Activated effector memory CD4-positive, alpha-beta T cell treated with Interleukin-2 at 50 U/mL for 16 hours (primary cell): ENCODE measurements at places on chromosomes 1 and 21.

DNA sequence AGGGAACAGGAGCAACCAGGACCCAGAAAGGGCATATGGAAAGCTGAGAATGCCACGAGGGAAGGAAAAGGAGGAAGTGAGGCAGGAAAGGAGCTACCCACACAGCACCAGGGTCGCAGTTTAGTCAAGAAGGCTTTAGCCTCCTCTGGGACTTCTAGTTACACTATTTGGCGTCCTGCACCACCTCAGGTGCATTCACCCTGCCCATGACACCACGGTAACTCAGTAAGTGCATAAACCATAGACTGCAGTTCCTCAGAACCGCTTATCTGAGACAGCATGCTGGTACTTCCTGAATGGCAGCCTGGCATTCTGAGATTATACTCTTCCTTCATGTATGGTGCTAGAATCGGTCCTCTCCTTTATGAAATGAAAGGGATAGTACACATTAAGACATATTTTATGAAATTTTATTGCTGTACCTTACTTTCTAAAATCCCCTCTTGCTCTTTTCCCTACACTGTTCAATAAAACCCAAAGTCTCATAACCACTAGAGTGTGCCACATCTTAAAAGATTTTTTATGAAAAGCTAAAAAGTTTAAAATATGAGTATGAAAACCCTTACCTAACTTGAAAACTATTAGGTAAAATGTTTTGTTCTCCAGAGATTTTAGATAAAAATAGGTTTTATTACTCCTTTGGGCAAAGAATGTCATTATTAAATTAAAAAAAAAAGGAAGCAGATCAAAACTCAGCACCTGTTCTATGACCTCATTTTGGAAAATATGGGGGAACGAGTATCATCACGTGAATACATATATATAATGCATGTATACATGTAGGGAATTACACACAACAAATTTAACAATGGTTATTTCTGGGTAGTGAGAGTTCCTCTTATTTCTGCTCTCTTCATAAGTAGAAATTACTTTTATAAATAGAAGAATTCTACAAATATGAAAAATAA, 67.3 kb downstream of the VAV3 start:
- DNase-seq: no peak

DNA sequence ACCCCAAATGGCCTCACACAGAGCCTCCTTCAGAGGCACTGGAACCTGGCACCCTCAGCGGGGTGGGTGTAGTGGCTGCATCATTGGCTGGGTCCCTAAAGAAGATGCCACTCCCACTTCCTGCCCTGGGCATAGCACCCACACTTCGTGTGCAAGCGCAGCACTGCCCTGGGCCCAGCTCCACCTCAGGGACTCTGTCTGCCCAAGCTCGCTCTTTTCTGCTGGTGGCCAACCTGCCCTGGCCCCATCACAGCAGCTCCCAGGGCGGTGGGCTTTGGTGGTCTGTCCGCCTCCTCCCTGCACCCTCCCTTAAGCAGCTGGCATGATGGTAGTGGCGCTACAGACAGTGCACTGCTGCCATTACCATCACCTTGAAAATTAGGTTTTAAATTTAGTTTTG, 829.3 kb upstream of the BRINP3 start:
- DNase-seq: no peak

DNA sequence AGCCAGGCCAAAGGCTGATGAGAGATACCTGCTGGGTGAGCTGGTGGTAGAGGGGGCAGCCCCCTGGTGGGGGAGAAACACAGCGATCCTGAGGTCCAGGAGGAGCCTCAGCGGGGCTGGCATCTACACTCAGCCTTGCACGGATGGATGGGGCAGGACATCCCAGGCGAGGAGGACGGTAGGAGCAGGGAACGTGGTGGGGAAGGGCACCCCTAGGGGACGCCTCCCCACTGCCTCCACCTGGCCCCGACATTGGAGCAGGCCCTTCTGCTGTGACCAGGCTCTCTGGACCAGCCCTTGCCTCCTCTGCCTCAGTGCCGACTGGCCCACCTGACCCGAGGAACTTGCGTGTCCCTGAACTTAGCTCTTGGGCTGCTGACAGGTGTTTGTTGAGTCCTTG, 6.4 kb upstream of the MMEL1 start:
- no peak for DNase-seq

DNA sequence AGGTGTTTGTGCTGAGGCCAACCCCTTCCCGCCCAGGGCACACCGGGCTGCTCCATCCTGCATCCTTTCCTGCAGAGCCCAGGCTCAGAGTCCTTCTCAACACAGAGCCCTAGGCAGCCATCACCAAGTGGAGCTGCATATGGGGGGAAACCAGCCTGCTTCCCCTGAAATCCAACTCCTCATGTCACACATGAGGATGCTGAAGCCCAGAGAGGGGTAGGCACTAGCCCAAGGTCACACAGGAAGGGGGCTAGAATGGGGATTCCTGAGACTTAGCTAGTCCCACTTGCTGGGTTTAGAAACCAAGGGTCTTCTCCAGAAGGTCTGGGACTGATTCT, 5.5 kb upstream of the TNFRSF1B start:
- DNase-seq: no peak

DNA sequence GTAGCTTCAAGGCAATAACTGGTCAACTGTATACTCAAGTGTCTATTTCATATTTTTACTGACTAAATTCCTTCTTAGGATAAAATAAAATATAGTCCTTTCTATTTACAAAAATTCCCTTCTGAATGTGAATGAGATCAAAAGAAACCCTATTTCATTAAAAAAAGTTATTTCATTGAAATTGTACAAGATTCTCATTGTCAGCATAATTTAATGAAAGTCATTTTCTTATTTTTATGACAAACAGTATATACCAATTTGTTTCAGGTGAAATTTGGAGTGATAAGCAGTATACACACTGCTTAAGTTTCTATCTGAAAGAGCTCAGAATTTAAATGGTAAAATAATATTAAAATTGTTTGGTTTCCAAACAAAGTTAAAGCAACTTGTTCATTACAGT, 269.2 kb downstream of the USH2A start:
- no peak for DNase-seq

GRCh38 chr1:183039330-183039729, 16.1 kb downstream of the LAMC1 start:
- no peak for DNase-seq

GRCh38 chr1:43688594-43689000, 18.7 kb upstream of the ST3GAL3 start:
- DNase-seq: no peak

- no peak for DNase-seq
Measured at GRCh38 chr1:67339623-67340343, 32.1 kb downstream of the IL12RB2 start.

- no peak for DNase-seq
Measured at GRCh38 chr1:212284332-212284743, 872 bp upstream of the PPP2R5A start.

- no peak for DNase-seq
Measured at GRCh38 chr1:58440696-58441095, 105.8 kb downstream of the OMA1 start.

- no peak for DNase-seq
Measured at GRCh38 chr1:7076572-7076971, 291.3 kb downstream of the CAMTA1 start.

GRCh38 chr1:29638281-29638680, 402.0 kb downstream of the PTPRU start:
- no peak for DNase-seq

GRCh38 chr1:27349784-27350662, 8.2 kb downstream of the SYTL1 start:
- no peak for DNase-seq

DNA sequence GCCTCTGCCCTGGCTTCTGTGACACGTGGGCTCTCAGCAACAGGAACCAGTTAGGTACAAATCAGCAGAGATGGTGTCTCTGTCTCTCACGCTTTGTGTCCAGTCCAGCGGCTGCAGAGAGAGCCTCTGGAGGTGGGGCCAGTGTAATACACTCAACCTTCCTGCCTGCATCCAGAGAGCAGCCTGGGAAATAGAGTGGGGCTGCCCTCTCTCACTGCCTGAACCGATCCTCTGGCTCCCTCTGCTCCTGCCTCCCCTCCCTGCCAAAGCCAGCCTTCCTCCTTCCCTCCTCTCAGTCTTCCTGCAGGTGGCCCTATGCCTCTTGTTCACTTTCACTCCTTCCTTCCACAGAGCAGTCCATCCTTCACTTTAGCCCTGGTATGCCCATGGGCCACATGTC, at the start of gene ZNF648:
Gene ZNF648, minus strand, starts transcription at position 119 of the 400 bp plus-strand sequence. CDS start 3,702 bp downstream, outside the sequence.
- no peak for DNase-seq

DNA sequence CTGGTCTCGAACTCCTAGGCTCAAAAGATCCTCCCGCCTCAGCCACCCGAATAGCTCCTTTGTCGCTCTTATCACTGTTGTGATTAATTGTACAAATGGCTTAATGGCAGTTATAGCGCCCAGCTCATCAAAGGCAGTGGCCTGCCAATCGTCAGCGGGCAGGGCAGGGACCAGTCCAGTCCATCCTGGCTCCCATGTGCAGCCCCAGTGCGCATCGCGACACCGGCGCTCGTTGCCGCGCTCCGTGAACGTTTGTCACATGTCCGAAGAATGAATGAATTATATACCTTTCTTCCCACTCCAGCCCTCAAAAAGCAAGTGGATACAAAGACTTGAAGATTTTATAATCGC, 18.4 kb downstream of the MTX1 start:
- DNase-seq: no peak

DNA sequence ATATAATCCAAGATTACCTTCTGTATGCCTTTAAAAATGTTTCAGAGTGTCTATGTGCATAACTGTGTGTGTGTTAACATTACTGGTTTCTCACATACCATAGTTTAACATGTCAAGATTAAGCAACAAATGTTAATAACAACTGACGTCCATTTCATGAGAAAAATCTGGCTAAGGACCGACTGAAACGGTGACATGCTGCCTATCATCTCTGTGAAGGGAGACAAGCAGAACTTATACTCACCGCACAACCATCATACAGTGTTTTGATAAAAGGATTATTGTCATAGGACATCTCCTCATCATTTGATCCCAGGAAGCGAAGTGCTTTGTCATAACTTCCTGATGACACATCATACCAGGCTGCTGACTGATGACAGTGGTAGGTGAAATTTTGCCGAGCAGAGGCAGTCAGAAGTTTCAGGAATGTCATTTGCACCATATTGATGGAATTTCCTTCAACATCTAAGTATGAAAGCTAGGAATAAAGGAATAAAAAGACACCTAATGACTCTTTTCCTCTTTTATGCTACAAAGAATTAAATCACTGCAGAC, 228.8 kb downstream of the COL11A1 start:
- no peak for DNase-seq

DNA sequence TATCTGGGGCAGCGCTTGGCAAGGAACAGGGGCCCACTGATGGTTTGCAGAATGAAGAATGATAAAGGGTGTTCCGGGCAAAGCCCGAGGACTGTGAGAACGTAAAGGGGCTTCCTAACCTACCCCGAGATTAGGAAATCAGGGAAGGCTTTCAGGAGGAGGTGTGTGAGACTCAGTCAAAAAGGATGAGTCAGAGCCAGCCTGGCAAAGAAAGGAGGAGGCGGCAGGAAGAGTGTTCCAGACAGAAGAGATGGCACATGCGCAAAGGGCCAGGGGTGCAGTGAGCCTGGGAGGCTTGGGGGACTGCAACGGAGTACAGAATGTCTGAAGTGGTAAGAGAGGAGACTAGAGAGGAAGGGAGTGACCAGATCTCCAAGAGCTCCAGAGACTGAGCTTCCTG, 70.3 kb downstream of the RAP1GAP start:
- DNase-seq: no peak

- no peak for DNase-seq
Measured at GRCh38 chr1:24392604-24392946, 21.0 kb downstream of the STPG1 start.
